K562 (cell line): ENCODE measurements at places on chromosomes 12 and 14. TPM values are rescaled to one million over a fixed set of nuclear protein-coding genes. Genes with fewer than 3 reads are reported as not detected.

Gene ANKS1B
- total RNA-seq: not detected in 2 replicates

Gene EML1
- 0.25 and 0.35 TPM in 2 replicates for total RNA-seq

Gene FBRSL1
- 112 and 129 TPM in 2 replicates for total RNA-seq

Gene LHX5
- total RNA-seq: 0.04 and 0.16 TPM in 2 replicates

Gene LTBP2
- total RNA-seq: 0.18 and 0.20 TPM in 2 replicates

Gene WNT1
- not detected in 2 replicates for total RNA-seq

Gene GLT8D2
- total RNA-seq: not detected in 2 replicates

Gene FITM1
- 0.20 TPM in 1 of 2 replicates, not detected in the other for total RNA-seq

Gene NYNRIN
- total RNA-seq: 1.2 and 1.9 TPM in 2 replicates

Gene CCDC38
- total RNA-seq: not detected in 2 replicates

Gene DBX2
- total RNA-seq: not detected in 2 replicates

Gene FAR2
- 8.5 and 12.7 TPM in 2 replicates for total RNA-seq

Gene TMEM179
- total RNA-seq: not detected in 2 replicates

Gene MGST1
- 48.0 and 54.9 TPM in 2 replicates for total RNA-seq

Gene PGF
- 0.29 and 0.44 TPM in 2 replicates for total RNA-seq

Gene USP44
- total RNA-seq: 2.1 and 3.0 TPM in 2 replicates

Gene C3AR1
- 3.5 and 3.9 TPM in 2 replicates for total RNA-seq

Gene ASIC1
- 1.2 TPM in 2 replicates for total RNA-seq

Gene HAL
- total RNA-seq: 0.20 TPM in 1 of 2 replicates, not detected in the other

Gene CPM
- 0.22 and 0.31 TPM in 2 replicates for total RNA-seq

Gene MSRB3
- 0.04 and 0.38 TPM in 2 replicates for total RNA-seq

Gene USP5
- total RNA-seq: 103 and 107 TPM in 2 replicates

Gene OR4E1
- total RNA-seq: not detected in 2 replicates

Gene AKAP6
- total RNA-seq: 0.42 and 0.62 TPM in 2 replicates
